NCI-H2107 (cell line): ENCODE measurements at places on chromosomes 2 and 18.

GRCh38 chr2:240208096-240208495 lies 67.6 kb upstream of the OTOS start:
- no peak for DNase-seq

DNA sequence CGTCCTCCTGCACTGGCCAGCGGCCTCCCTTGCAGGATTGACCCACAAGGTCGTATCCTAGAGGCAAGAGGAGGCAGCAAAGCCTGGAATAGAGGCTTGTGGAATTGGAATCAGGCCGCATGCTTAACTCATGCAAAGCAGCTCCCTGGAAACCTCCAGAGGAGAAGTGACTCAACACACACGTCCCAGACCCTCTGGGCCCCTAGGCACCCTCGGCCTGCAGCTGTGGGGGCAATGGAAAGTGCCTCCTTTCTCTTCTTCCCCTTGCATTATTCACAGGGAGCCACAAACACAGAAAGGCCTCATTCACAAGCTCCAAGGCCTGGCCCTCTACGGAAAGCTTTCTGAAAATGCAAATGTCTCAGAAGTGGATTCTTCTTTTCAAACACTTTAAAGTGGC lies 19.6 kb downstream of the SPATA3 start:
- DNase-seq, result no peak

GRCh38 chr2:55115761-55116597 lies 65.7 kb upstream of the RTN4 start:
- no peak for DNase-seq

DNA sequence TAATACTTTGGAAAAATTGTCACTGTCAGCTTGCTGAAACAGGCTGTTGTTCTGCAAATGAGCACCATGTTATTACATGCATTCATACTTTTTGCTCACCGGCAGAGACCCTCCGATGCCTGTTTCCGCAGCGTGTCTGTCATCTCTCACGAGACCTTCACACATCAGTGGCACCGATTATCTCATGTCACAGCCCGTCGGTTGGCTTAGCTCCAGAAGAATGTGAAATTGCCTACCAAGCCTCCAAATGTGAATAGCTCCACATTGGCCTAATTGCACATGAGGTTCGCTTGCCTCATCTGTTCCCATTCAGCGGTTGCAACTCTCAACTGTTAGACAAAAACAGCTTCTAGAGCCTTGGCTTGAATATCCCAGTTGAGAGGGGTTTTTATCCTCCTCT lies 233.0 kb downstream of the ACTR3 start:
- DNase-seq, result no peak
